ENCODE measurements at places on chromosomes 7 and 10.
A peak's percentile ranks its signal among the peaks of the same experiment; 100 is the strongest.

GRCh38 chr10:92356041-92356440 is 65.1 kb downstream of the MARCHF5 start:
- no peak for DNase-seq

- DNase-seq, result no peak
These were observed 5.8 kb upstream of the PLEKHA1 start for GRCh38 chr10:122368502-122369254.

GRCh38 chr7:48025624-48026023 is 3.3 kb downstream of the SUN3 start:
- no peak for DNase-seq

DNA sequence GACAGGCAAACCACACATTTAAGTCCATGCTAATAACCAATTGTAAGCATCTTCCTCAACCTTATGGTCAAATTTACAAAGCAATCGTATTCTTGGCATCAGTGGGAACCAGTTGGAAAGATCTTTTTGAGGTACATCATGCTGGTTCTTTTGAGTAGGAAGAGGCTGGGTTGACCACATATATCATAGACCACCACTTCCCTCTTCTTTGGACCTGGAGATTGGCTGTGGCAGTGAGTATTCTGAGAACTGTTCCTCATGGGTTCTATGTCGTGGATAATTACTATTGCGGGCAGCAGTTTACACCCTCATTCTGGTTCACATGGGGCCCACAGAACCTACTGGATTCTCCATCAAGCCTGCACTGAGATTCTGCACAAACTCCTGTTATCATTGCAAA is 35.5 kb upstream of the C1GALT1 start:
- no peak for DNase-seq

GRCh38 chr10:21740989-21741388 is 207.0 kb downstream of the MLLT10 start:
- no peak for DNase-seq

GRCh38 chr7:139072796-139073195 is 36.7 kb downstream of the ZC3HAV1 start:
- DNase-seq, result no peak

GRCh38 chr10:15251791-15252380 is 83.4 kb upstream of the NMT2 start:
- DNase-seq, result no peak

- DNase-seq, result no peak
These were observed 756.0 kb downstream of the KCNMA1 start for GRCh38 chr10:76881477-76882220.

DNA sequence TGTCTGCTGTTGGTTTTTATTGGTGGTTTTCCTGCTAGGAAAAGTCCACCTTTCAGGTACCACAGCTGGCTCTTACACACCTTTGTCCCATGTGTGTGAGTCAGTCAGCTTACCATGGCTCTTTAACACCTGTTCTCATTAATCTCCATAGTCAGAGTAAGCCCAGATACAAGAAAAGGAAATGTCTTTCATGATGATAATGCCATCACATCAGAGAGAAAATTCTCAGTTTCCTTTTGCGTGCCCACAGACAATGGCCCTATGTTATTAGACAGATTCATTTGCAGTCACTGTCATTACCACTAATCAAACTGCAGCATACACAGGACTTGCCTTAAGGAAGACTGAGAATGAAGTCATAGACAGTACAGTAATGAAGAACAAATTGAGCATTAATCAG is 1583.6 kb upstream of the LRRTM3 start:
- no peak for DNase-seq

DNA sequence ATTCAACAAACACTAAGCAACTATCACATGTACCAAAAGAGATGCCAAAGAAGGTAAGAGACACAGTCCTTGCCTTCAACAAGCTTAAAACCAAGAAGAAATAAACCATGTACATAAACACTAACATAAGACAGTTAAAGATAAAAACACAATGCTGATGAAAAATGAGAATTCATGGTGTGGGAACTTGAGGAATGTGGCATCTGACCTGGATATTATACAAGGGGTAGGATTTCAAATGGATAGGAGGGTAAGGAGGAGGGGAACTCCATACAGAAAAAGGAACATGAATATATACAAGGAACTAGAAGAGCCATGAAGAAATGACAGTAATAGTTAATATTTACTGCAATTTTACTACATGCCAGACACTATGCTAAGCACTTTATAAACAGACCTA is 11.0 kb downstream of the HIBADH start:
- no peak for DNase-seq

DNA sequence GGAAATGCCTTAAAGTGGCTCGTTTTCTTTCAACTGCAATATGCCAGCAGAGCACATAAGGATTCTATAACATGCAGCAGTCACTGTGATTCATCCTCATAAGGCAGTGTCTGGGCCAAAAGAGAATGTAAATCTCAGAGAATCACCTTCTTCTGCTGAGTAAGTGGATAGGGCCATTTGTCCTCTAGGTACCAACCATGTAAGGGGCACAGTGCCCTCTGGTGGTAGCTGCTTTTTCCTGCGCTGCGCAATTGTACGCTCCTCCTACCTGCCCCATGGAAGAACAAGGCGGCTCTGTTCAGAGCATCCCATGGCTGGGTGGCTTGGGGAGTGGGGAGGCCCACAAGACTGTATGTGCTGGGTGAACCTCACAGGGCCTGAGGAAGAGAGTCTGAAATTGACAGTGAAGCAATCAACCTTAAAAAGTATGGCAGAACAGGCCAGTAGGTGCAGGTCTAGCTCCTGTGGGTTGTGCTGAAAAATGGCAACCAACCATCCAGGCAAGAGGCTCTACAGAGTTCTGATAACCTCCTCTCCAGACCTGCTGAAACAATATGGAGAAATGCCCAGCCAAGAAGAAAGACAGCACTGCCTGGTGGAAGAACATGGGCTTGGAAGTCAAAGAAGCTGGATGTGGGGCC is 78.6 kb upstream of the C10orf90 start:
- DNase-seq, result peak; percentile 46

DNA sequence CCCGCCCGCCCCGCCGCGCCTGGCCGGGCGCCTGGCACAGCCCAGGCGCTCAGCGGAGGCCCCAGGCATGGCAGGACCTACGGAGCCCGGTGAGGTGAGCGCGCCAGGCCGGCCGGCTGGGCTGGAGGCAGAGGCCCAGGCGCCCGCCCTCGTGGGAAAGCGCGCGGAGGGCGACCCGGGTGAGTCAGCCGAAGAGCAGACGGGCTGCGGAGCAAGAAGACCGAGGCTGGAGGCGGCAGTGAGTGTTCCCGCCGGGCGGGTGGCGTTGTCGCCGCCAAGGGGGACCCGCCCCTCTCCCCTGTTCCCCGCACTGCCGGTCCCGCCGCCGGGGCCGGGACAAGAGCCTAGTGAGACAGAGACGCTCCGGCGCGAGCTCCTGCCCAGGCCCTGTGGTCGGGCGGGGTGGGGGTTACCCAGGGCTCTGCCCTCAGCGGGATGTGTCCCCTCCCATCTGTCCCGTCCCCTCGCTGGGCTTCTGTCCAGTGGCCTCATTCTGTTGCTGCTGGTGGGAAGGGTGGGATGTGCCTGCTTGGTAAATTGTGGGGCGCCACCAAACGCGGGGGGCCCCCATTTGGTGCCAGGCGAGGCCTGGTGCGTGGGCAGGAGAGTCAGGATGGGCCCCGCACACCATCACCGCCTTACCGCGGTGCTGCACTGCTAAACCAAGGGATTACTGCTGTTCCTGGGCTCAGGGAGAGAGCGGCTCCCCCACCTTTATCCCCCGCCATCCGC is 17.0 kb upstream of the NODAL start:
- peak; percentile 70 for DNase-seq

DNA sequence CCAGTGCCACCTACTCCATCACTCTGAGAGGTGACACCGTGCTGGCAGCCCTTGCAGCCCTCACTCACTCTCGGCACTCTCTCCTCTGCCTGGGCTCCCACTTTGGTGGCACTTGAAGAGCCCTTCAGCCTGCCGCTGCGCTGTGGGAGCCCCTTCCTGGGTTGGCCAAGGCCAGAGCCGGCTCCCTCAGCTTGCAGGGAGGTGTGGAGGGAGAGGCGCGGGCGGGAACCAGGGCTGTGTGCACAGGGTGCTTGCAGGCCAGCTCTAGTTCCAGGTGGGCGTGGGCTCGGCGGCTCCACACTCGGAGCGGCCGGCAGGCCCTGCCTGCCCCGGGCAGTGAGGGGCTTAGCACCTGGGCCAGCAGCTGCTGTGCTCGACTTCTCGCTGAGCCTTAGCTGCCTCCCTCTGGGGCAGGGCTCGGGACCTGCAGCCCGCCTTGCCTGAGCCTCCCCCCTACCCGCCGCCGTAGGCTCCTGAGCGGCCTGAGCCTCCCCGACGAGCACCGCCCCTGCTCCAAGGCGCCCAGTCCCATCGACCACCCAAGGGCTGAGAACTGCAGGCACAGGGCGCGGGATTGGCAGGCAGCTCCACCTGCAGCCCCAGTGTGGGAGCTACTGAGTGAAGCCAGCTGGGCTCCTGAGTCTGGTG is 48.7 kb upstream of the SLC35G1 start:
- no peak for DNase-seq

- DNase-seq, result peak; percentile 68
These were observed 783 bp downstream of the ANLN start for GRCh38 chr7:36390199-36391090.

DNA sequence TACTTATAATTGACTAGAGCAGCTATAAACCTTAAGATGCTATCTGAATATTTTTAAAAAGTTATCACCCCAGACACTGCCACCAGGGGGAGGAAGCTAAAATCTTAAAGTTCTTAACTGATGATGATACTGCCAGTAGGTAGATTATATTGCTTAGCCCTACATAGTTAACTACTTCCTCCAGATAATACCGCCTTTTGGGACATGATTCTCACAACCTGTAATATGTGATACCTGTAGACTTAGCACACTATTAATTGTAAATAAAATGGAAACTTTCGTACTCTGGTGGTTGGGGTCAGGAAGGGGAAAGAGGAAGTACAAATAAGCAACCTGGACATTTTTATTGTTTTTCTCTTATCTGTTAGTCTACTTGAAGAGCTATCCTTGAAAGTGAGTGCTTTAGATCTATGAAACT is 268.9 kb downstream of the ADK start:
- no peak for DNase-seq

DNA sequence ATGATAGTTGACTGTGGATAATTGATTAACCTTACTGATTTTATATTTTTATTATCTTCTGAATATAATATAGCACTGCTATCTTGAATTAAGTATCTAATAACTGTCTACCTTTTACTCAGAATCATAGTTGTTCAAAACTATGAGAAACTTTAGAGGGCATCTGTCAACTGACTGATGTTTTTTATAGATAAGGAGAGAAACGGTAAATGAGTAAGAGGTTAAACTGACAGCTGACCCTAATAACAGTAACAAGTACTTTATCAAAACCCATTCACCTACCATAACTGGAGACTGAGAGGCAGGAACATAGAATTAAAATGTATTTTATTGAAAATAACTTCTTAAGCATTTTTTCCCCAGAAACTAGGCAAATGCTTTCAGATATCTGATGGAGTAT is 62.2 kb downstream of the CYP51A1 start:
- DNase-seq, result no peak

GRCh38 chr10:127474501-127474900 is 74.6 kb upstream of the NPS start:
- no peak for DNase-seq

GRCh38 chr10:23742807-23743206 is 303.9 kb downstream of the OTUD1 start:
- no peak for DNase-seq

DNA sequence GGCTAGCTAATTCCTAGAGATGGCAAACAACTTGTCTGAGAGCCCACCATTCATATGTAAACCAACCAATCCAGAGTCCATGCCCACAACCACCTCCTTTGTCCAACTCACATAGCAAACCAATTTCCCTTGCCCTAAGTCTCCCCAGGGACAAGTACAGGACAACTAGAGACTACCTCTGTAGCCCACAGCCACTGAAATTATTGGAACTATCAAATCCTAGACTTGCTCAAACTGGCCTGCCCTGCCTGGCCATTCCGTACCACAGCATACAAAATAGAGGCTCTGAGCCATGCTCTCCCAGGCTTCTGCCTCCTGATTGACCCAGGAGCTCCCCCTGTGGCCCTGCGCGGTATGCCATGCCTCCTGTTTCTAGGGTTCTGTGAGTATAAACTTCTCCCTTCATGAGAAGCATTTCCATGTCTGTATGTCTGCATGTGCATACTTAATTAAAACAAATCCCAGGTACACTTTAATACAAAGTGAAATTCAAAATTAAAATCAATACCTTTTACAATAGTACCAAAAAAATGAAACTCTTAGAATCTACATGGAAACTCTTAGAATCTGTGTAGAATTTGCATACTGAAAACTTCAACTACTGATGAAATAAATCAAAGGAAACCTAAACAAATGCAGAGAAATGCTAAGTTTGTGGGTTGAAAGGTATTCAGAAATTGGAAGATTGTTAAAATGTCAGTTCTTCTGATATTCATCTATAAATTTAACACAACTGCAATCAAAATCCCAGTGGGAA is 4.0 kb upstream of the HECW1 start:
- DNase-seq, result peak; percentile 70

GRCh38 chr7:12674053-12674452 is 13.4 kb upstream of the ARL4A start:
- DNase-seq, result no peak

DNA sequence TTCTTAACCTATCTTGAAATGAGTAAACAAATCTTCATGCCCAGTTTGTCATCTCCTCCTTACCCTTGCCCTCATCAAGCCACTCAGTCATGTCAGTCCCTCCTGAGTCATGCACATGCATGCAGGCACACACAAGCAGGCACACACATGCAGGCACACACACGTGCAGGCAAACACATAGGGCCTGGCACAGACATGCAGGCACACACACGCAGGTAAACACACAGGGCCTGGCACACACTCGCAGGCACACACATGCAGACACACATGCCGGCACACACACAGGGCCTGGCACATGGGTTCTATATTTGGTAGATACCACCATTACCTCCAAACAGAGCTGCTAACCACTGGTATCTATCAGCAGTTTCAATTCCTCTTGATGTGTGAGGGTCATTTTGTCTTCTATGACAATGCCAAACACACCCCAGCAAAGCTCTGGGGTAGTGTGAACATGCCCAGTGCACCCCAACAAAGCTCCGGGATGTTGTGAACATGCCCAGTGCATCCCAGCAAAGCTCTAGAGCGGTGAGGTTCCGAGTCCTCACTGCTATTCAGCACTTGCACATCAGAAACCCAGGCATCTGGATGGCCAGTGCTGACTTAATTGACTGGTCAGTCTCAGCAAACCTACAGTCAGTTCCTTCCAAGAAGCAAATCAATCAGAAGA is 563.8 kb downstream of the PTPRN2 start:
- DNase-seq, result no peak

- no peak for DNase-seq
These were observed 73.6 kb downstream of the AGK start for GRCh38 chr7:141624763-141625162.

GRCh38 chr7:66189695-66190503 is 15.2 kb upstream of the TPST1 start:
- no peak for DNase-seq

GRCh38 chr10:103765981-103766380 is 89.4 kb downstream of the SH3PXD2A start:
- DNase-seq, result peak; percentile 81

DNA sequence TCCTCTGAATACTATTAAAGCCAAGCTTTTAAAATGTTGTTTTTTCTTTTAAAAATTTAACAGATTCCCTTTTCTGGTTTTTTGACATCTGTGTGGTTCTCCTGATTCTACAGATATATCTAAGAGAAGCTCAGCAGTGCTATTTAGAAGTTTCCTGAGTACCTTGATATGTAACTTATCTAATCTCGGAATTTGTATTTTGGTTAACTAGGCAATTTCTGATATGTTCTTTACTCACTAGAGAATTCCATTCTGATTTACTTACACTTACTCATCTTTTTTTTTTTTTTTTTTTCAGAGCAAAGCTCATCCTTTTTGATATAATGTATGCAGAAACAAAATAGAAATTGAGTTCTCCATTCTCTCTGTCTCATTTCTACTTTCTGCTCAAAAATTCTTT is 63.8 kb downstream of the PALS2 start:
- DNase-seq, result no peak

Data from activated T-cell treated with anti-CD3 and anti-CD28 coated beads, Interleukin-2, amount 50 U/mL, for 24 hours (primary cell).